ENCODE measurements at places on chromosomes 6 and 20. TPM values are rescaled to one million over a fixed set of nuclear protein-coding genes. Genes with fewer than 3 reads are reported as not detected.

Gene ZNF512B
- polyA plus RNA-seq, result not detected

GRCh38 chr6:144123836-144124235, 26.5 kb upstream of the STX11 start:
- no peaks in the 10 kb centered on the region for H3K36me3 ChIP-seq
- no peaks in the 10 kb centered on the region for H3K4me1 ChIP-seq
- H3K4me3 ChIP-seq, result no peak overlapping the region
- H3K27me3 ChIP-seq, result peaks cover 6% of the 10 kb centered on the region
- no peak for DNase-seq

- no peaks in the 10 kb centered on the region for H3K27me3 ChIP-seq
- peaks cover 3% of the 10 kb centered on the region for H3K36me3 ChIP-seq
- H3K4me1 ChIP-seq, result peaks cover 26% of the 10 kb centered on the region
- DNase-seq, result no peak
These were observed 30.7 kb downstream of the TRAM2 start for GRCh38 chr6:52546192-52546591.

DNA sequence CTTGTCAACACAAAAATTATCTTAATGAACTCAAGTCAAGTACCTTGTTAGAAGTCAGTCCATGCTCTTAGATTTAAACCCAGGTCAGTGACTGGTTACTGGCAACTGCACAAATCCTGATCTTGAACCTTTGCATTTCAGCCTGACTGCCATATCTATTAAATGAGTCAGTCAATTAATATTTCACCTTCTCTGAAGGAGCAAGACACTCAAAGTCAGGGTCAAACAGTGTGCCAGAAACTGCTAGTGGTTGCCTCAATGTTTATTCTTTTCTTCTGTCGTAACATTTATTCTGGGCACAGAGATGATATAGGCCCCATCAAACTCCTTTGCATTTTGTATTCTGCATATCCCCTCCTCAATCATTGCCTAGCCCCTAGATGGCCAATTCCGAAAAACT, 193.9 kb upstream of the MOCS1 start:
- no peak overlapping the region for H3K27ac ChIP-seq
- H3K4me3 ChIP-seq, result no peak overlapping the region
- no peaks in the 10 kb centered on the region for H3K4me1 ChIP-seq
- DNase-seq, result no peak

- no peaks in the 10 kb centered on the region for H3K36me3 ChIP-seq
- no peak overlapping the region for H3K27ac ChIP-seq
- no peaks in the 10 kb centered on the region for H3K27me3 ChIP-seq
- no peak overlapping the region for H3K4me3 ChIP-seq
- H3K4me1 ChIP-seq, result no peaks in the 10 kb centered on the region
These were observed 767.8 kb downstream of the TFAP2A start for GRCh38 chr6:9647071-9647445.

DNA sequence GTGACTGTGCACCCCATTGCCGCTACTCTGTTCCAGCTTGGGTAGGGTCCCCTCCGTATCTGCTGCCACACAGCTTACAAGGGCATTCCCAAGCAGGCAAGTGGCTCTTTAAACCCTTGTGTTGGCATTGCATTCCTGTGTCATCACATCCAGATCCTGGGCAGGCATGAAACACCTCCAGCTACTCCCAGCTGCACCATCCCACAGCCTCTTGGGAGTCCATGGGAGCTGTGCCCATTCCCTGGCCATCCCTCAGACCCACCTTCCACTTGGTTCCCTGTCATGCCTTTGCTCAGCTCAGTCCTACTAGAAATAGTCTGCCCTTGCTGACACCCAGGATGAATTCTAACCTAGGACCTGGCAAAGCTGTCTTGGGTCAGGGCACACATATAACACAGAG, 87.7 kb downstream of the PSMG4 start:
- peaks cover 16% of the 10 kb centered on the region for H3K4me1 ChIP-seq
- H3K27ac ChIP-seq, result no peak overlapping the region
- no peak overlapping the region for H3K4me3 ChIP-seq
- DNase-seq, result no peak
- no peaks in the 10 kb centered on the region for H3K36me3 ChIP-seq
- H3K27me3 ChIP-seq, result peaks cover 15% of the 10 kb centered on the region
